Myocyte (in vitro differentiated cells): ENCODE measurements at places on chromosomes 5 and 9.

- DNase-seq, result no peak
Observed at GRCh38 chr5:11547730-11548129, 356.5 kb downstream of the CTNND2 start.

DNA sequence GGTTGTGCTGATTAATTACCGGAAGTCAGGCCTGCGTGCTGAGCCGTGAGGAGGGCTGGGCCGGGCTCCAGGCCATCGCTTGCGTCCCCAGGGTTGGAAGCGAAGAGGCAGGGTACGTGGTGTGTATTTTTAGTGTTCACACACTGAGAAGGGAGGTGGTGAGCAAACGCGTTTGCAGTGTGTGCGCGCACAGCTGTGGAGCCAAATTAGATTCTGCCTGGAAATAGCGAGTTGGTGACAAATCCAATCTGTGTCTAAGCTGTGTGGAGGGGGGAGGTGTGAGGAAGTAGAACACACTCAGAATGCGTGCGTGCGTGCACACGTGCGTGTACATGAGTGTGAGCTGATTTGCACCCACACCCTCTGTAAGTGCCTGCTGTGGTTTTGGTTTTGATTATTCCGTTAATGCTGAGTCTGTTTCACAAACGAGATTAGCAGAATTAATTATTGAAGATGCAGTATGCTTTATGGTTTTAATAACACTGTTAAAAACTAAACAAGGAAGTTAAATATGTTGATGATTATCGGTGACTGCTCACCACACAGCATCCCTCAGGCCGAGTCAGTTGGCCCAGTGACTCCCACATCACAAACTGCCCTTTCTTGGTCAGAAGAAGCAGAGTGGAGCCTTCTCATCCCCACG is 111.8 kb upstream of the FCN2 start:
- DNase-seq, result no peak

DNA sequence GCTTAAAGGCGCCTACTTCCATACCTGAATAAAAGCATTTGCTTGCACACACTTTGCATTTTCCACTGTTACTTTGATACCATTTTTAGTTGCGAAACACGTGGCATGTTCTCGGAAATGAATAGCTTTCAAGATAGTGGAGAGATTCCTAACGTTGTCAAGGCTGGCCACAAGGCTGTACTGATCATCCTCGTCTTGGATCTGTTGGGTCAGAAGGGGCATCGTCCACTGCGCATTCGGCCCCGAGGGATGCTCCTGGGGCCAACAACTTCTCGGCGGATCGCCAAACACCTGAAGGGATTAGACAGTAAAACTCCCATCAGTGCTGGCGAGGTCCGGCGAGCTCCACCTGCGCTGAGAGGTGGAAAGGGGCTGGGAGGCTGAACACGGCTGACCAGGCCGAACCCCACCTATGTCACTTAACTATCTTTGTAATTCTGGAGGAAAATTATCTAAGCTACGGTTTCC is 599 bp downstream of the RAD1 start:
- DNase-seq, result no peak

GRCh38 chr9:118961857-118962256 is 407.4 kb downstream of the BRINP1 start:
- DNase-seq, result peak; percentile 91

GRCh38 chr5:148780711-148781110 is 45.7 kb upstream of the ADRB2 start:
- no peak for DNase-seq

DNA sequence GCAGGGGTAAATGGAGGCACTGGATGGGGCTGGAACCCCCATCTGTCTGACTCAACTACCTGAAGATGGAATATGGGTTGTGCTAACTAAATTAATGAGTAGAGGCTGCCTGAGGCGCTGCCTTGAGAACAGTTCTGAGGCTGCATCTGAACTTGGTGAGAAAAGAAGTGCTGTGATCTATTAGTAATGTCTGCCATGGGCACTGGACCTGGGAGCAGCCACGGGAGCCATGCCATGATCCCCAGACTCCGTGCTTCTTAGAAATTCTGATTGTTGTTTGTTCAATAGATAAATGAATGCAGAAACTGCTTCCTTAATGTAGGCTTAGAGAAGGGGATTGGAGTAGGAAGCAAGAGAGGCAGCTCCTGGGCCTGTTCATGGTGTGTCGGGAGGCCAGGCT is 80.2 kb downstream of the KCNIP1 start:
- no peak for DNase-seq

DNA sequence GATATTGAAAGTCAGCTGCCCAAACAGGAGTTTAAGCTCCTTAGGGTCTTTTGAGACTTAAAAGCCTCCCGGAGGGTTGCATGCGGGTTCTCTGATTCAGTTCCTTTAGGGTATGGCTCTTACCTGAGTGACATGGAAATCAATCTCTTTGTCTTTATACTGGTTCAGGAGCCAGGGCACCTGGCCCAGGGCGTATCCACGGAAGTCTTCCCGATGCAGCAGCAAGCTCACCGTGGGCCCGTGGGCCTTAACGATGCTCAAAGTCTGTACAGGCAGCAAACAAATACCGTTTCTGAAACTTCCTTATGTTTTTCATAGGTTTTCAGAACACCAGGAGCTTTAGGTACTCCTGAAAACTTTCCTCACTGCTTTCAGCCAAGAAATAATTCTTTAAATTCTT is 13.2 kb downstream of the MROH2B start:
- no peak for DNase-seq

DNA sequence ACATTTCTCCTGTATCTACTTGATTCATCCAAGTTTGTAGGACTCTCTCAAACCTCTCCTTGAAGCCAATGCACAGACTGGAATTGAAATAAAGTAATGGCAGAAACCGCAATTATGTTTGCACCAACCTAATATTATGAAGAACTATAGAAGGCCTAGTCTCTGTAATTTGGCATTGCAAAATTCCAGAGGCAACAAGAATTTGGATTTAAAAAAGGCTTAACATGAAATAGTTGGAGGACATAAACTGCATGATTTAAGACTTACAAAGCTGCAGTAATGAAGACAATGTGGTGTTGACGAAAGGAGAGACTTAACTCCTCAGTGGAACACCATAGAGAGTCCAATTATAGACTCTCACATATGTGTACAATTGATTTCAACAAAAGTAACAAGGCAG is 117.8 kb upstream of the MINAR2 start:
- no peak for DNase-seq

DNA sequence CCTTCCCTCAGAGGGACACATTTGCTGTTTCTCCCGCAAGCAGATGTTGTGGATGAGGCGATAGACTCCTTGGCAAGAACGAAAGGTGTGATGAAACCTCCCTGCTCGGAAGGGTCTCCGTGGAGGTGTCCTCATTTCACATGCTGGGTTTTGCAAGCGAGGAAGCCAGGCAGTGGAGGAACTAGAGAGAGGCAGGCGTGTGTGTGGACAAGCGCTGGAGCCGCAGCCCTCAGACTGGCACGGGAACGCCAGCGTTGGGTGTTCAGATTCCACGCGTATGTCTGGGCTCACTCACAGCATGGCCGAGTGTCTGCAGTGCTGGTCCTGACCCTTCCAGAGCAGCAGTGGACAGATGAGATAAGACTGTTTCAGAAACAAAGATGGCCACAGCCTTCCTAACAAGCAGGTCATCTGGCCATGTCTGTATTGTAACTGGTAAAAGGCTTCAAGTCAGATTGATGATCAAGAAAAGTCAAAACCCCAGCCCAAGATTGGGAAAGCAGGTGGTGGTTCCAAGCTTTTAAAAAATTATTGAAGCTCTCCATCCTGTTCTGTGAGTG is 35.0 kb upstream of the NCS1 start:
- no peak for DNase-seq
